ENCODE measurements at places on chromosomes 1 and 21.

DNA sequence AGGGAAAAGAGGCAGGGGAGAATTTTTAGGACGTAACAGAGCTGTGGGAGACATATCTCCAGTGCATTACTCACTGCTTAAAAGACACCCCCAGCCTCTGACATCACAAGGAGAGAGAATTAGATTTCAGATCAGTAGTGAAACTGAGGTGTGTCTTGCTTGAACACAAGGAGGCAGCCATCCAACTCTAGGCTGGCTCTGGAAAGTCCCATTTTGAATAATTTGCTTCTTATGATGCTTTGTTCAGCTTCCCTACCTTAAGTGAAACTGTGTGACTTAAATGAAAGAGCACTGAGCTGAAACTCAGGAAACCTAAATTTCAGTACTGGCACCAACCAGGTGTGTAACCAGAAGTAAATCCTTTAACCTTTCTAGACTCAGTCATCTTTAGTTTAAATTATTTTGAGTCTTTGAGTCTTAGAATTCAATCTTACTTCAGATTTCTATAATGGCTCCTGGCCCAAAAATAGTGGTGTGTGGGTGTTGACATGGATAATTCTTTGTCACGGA, 251.6 kb upstream of the SGIP1 start:
- DNase-seq: no peak

DNA sequence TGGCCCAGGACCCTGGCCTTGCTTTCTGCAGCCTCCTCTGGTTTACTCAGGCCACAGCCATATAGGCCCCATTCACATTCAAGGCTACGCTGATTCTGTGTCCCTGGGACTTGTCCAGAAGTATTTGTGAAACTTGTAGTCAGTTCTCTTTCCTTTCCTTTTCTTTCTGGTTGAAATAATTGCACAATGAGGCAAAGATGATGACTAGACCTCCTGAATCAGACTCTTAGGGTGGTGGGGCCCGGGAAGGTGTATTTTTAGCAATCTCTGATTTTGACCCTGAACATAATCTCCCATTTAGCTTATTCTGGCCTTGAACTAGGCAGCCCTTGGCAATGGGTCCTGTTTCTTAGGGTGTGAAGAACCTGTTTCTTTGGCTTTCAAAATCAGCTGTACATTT, 39.9 kb downstream of the STUM start:
- DNase-seq: peak; percentile 30

DNA sequence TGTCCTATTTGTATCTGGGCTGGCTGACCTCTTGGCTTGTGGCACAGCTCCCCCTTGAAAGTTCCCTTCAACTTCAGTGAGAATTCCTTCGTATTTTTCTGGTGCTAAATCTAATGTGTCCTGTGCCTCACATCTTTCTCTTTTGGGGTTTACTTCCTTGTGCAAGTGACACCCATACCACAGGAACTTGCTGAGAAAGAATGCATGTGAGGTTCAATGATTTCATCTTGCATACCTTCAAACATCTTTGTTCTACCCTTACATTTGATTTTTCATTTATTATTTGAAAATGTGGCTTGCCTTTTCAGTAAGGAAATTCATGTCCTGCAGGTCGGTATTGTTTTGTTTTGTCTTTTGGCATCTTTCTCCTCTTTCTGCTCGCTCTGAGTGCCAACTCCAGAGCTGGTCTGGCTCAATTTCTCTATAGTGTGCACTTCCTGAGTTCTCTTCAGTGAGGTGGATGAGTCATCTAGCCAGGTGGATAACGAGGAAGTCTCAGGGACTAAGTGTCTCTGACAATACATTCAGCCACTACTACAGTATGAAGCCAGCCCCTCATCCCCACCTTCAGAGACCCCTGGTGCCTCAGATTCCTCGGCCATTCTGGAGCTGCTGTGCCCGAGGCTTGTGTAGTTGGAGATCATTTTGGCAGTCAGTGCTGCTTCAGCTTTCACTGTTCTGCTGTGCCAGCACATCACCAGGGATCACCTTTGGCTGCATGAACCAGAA, 59.5 kb downstream of the RIPK4 start:
- DNase-seq: no peak

DNA sequence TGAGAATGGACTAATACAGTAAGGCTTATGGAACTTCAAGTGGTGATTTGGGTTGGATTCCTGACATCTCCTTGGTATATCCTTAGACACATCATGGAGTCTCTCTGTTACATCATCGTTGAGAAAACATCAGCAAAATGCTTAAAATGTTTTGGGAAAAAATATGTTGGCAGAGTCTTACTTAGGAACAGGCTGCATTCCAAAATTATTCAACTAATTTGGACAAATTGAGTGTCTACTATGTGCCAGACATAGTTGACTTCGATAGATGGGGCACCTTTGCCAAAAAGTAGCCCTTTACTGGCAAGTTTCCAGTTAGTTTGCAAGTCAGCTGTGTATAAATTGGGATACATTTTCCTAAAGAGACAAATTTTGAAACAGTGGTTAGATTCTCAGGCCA, 253.4 kb upstream of the ST6GALNAC5 start:
- no peak for DNase-seq

GRCh38 chr1:244231572-244232315, 180.7 kb downstream of the ZBTB18 start:
- DNase-seq: no peak

DNA sequence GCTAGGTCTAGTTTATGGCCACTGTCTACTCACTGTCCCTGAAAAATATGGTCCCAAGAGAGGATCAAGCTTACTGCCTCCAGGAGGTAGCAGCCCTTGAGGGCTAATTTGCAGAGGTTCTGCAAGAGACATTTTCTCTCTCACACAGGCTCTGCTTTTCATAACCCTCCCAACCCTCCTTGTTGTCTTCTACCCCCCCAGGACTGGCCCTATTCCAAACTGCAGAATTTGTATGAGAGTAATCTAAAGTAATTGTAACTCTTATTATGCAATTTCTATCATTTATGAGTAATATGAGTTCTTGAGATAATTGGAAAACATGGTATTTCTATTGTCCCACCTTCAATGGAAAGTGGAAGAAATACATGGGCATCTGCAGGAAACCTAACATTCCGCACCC, 70.4 kb upstream of the CD55 start:
- DNase-seq: no peak

GRCh38 chr1:151210830-151211229, 12.5 kb downstream of the PIP5K1A start:
- no peak for DNase-seq

DNA sequence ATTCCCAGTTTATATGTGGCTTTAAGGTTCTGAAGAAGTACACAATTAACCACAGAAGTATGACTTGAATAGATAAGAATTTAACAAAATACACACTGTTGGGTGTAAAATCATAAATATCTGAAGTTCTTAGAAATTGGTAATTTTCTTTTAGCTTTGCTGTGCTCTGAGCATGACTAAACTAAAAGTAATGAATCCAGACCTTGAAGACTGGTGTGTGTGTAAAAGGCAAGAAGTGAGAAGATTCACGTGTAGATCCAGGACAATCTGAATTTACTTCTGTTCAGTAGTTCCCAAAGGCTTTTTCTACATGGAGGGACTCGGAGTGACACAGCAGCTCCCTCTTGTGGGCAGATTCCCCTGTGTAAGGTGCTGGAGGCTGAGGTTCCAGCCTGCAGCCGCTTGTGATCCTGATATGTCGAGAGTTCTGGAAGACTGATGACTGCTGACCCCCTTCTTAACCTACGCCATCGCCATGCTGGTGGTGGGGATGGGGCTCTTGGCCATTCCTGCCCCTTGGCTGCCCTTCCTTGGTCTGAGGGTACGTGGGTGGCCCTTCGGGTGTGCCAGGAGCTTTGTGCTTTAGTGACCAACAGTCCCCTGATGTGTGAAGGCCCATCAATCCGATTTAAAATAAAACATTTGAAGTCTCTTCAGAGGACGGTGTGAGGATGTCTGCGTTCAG, 62.7 kb downstream of the ADARB1 start:
- peak; percentile 88 for DNase-seq

DNA sequence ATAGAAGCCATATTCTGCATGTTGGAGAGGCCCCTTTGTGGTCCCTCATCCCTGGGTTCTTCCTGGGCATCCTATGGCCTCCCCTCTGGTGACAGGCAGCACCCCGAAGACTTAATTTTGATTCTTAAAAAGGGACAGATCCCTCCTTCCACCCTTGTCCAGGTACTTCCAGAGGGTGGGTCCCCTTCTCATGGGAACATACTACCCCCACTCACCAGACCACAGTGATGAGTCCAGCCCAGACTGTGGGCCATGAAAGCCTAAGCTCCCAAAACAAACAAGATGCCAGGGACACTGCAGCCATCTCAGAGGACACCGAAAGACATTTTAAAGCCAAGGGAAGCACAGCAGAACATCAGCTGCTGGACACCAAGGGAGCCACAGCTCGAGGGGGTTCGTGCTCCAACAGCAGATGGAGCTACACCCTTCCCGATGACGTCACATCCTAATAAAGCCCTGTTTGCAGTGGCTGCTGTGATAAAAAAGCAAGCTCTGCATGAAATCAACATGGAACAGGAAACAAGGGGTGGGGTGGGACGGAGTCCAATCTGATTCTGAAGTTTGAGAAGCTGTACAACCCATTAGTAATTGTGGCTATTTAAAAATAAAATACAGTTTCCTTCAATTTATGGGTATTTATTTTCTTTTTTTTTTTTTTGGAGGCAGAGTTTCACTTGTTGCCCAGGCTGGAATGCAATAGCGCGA, 32.4 kb downstream of the GNB1 start:
- peak; percentile 80 for DNase-seq

Data from suppressor macrophage (primary cell).